Endodermal cell (in vitro differentiated cells): ENCODE measurements at places on chromosomes 11 and 22.

- DNase-seq = peak; percentile 40
These were observed 116.7 kb upstream of the SERPIND1 start for GRCh38 chr22:20656902-20657836.

GRCh38 chr11:78227921-78228320 is 39.2 kb downstream of the USP35 start:
- no peak for DNase-seq

DNA sequence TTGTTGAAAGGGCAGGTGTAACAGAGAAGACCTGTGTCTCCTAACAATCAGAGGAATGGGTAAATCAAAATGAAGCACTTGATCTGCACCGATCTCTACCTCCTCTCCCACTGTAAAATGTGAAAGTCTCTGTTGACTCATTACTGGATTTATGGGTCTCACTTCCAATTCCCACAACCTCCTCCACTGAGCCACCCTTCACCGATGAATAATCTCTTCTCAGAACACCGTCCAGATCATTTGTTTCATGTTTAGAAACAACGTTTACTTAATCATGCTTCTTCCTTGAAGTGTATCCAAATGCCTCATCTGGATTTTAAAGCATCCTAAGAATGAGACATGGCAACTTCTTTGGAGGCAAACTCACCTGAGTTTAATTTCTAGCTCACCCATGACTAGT is 643.6 kb downstream of the ETS1 start:
- no peak for DNase-seq

GRCh38 chr11:12165237-12165875 is 55.0 kb downstream of the MICAL2 start:
- peak; percentile 9 for DNase-seq
